ENCODE measurements at places on chromosomes 7 and 10.

- no peak for DNase-seq
Observed at GRCh38 chr10:130340816-130341215, 204.6 kb downstream of the GLRX3 start.

DNA sequence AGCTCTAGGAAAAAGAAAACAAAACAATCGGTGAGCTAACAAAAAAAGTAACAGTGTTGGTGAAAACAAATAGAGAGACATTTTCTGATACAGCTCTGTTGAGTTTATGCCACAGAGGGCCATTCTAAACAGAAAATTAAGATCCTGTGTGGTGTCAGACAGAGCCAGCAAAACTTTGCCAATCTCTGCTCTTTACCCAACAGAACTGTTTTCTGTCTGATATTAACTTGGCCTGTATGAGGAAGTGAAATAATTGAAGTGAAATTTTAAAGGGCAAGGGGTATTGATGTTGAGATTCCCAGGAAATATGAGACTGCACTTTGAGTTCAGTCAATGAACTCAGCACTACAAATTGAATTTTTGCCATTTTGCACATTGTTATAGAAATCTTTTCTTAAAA is 101.0 kb downstream of the AOAH start:
- no peak for DNase-seq

- no peak for DNase-seq
Observed at GRCh38 chr7:50559881-50560280, 5.3 kb downstream of the DDC start.

DNA sequence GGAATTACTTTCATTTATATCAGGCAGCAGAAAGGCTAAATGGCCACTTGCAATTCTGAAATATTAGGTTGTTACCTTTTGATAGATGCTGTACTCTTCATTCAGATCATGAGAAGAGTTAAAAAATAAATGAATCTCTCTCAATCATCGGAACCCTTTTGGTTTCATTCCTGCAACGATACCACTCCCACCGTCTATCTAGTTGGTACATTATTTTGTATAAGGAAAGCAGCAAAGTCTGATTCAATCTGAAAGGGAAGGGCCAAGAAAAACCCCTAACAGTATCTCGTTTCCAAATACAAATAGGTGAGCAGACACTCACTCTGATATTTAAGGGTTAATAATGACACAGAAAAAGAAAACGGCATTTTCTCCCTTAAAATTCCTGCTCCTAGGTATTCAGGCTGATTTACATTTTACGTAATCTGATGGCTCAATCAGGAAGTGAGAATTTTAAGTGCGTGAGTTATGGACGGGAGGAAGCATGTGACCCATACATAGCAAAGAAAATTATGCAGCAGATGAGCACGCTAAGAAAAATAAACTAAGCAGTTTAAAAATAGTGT is 209.4 kb upstream of the KLF14 start:
- DNase-seq = no peak

DNA sequence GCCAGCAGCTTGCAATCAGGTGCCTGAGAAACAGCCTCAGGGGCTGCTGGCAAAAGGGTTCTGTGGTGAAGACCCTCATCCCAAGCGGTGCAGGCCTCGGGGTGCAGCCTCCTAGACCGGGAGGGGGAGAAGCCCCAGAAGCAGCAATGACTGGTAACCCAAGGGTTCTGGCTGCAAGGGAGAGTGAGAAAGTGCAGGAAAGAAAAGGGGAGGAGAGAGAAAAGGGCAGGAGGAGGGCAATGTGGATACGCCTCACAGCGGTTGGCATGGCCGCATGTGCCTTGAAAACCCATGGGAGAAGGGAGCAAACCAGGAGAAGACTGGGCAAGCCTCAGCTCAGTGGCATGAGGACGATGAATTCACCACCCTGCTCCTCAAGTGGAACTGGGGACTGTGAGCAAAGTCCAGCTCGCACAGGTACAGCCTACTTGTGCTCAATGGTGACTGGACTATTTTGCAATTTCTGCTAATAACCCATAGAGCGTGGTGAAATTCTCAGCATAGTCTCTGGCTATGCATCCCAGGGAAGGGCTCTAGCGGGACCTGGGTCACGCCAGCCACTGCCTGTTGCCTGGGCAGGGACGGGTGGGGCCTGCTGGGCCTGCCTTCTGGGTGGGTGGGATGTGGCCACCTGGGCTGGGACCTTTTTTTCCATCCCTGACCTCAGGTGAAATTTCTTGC is 6.2 kb downstream of the CLRN3 start:
- no peak for DNase-seq

- no peak for DNase-seq
Observed at GRCh38 chr10:90741926-90742565, 115.8 kb downstream of the HTR7 start.

- DNase-seq = no peak
Observed at GRCh38 chr10:74924251-74924963, 98.0 kb downstream of the KAT6B start.

DNA sequence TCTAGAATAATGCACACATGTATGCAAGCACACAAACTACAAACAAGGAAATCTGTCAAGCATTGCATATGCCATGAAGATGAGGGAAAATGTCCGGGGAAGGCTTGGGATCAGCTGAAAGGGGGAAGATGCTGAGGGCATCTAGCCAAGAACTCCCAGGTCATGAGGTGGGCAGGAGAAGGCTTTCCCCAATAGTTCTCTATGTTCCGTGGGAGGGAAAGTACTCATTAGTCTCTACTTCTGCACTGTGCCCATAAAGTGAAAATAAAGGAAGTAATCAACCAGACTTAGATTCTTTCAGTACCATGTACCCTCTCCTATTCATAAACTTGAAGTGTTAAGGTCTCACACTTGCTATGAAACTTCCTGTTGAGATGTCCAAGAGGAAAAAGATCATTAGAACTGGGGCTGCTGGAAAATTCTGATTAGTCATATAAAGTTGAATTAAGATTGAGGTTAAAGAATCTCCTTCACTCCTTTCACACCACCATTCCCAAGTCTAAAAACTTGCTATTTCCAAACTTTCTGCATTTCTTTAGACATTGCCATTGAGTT is 17.1 kb upstream of the LIPF start:
- DNase-seq = no peak

GRCh38 chr7:142511801-142512200 is 237.5 kb upstream of the PRSS1 start:
- DNase-seq = no peak

GRCh38 chr10:31343551-31343950 is 24.5 kb downstream of the ZEB1 start:
- no peak for DNase-seq

DNA sequence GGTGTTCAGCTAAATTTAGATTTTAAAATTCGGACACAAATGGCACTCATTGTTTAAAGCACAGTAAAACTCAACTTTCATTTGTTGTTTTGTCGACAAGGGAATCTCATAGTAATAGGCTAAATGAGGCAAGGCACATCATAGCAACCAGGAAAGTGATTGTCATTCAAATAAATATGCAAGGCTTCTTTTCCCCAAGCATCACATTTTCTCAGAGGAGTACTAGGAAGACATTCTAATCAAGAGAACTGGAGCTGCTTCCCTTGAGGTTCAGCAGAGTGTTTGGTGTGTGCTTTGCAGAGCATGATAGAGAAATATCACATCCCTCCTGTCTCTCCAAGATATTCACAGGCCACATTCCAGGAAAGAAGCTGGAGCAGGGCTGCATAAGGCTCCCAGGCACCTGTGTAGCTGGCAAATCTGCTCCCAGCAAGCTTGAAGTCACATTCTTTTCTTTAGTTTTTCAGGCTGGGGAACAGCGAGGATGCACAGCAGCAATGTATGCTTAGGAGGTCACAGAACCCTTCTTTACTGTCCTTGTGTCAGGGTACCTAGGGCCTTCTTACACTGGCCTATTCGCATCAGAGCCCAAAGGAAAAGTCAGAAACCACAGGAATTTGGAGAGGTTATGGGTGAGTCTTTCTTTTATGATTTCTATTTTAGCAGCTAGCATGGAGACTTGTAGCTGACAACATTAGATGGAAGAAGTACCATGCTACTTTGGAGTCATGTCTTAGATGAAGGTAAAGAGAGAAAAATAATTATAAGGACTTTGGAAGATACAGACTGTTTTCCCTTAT is 95.9 kb upstream of the HDAC9 start:
- DNase-seq = no peak

- DNase-seq = no peak
Observed at GRCh38 chr7:115546790-115547189, 483.8 kb downstream of the TFEC start.

- DNase-seq = no peak
Observed at GRCh38 chr10:91708174-91708861, 75.4 kb upstream of the PPP1R3C start.

DNA sequence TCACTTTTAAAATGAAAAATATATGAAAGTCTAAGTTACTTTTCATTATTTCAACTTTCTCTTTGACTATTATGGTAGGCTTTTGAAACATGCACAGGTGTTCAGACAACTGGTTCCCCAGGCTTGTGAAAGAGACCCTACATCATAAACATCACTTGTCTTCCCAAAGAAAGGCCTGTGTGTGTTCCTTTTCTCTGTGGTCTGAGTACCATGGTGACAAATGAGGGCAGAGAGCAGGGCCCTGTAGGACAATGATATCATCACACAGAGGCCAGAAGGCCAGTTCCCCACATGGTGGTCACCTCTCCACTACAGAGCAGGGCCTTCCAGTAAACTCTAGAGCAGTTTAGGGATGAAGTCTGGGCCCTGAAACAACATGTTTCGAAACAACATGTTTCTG is 288.8 kb downstream of the USP6NL start:
- DNase-seq = no peak

- DNase-seq = no peak
Observed at GRCh38 chr10:133116455-133116854, 28.7 kb downstream of the ADGRA1 start.

GRCh38 chr10:109191823-109192222 is 731.5 kb downstream of the XPNPEP1 start:
- no peak for DNase-seq

- no peak for DNase-seq
Observed at GRCh38 chr10:33781606-33782395, 447.3 kb upstream of the NRP1 start.

GRCh38 chr10:99533496-99534449 is 1.0 kb downstream of the NKX2-3 start:
- DNase-seq = no peak

- DNase-seq = no peak
Observed at GRCh38 chr7:142355328-142355727, 97.5 kb upstream of the PRSS58 start.

DNA sequence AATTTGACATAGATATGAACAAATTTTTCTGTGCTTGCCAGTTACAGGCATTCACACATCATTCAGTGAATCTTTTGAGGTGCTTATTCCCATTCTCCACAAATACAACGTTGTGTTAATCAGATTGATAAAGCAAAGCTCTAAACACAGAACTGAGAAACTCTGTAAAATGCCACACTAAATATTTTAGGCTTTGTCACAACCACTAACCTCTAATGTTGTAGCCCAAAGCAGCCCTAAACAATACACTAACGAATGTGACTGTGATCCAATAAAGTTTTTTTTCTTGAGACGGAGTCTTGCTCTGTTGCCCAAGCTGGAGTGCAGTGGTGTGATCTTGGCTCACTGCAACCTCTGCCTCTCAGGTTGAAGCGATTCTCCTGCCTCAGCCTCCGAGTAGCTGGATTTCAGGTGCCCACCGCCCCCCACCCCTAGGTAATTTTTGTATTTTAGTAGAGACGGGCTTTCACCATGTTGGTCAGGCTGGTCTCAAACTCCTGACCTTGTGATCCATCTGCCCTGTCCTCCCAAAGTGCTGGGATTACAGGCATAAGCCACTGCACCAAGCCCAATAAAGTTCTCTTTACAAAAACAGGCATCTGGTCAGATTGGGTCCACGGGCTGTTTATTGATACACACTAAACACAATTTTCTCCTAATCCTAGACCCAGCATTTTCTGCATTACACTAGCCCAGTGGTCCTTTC is 6.9 kb downstream of the CYCS start:
- DNase-seq = no peak

- no peak for DNase-seq
Observed at GRCh38 chr7:41416208-41416595, 286.7 kb downstream of the INHBA start.

DNA sequence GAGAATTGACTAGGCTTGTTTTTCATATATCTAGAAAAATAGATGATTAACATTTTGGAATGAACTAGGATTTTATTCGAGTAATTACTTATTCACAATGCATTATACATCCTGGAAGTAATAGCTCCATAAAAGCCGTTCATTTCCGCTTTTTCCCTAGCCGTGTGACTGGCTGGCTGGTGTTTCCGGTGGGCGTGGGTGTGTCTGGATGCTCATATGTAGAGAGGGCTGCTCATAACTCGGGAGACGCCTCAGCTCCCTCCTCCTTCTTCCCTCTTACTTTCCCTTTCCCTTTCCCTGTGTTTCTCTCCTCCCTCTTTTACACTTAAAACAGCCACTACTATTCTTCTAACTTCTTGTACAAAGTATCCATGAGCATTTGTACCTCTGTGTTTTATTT is 187.7 kb upstream of the VSTM2A start:
- no peak for DNase-seq

- no peak for DNase-seq
Observed at GRCh38 chr7:26759108-26759507, 105.3 kb downstream of the SKAP2 start.

DNA sequence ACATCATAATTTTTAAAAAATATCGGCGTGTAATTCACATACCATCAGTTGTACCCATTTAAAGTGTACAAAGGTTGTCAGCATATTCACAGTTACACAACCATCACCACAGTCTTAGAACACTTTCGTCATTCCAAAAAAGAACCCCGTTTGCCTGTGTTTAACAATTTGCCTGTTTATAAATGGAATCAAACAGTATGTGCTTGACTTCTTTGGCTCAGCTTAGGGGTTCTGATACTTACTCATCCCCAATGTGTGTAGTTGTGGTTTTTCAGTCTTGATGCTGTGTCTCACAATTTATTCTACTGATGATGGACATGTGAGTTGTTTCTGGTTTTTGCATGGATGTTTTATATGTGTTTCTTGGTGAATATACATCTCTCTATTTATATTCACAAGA is 50.0 kb downstream of the PRPF18 start:
- no peak for DNase-seq

- no peak for DNase-seq
Observed at GRCh38 chr10:72792288-72792687, 100.3 kb downstream of the MCU start.

GRCh38 chr7:34488766-34489165 is 169.3 kb upstream of the NPSR1 start:
- no peak for DNase-seq

GRCh38 chr7:73544678-73545077 is 12.8 kb downstream of the BCL7B start:
- no peak for DNase-seq

DNA sequence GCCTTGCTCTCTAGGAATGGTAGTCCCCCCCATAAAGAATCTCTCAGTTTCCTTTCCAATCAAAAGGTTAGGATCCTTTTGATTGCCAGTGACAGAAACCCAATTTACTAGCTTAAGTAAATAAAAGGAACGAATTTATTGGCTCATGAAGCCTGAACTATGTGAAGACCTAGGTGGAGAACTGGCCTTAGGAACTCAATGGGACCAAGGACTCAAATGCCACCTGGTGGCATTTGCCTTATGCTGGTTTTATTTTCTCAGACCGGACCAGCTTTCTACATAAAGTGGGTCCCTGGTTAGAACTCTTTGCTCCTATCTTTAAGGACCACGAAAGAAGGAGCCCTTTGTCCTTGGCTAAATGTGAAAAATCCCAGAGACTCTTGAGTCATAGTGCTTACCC is 25.4 kb downstream of the CFTR start:
- DNase-seq = no peak

Measured in NK-92 treated with Interleukin-12 subunit alpha and Interleukin-12 subunit beta, amount 100 ng/mL, for 24 hours (cell line).